ENCODE measurements at places on chromosomes 1 and 21.

DNA sequence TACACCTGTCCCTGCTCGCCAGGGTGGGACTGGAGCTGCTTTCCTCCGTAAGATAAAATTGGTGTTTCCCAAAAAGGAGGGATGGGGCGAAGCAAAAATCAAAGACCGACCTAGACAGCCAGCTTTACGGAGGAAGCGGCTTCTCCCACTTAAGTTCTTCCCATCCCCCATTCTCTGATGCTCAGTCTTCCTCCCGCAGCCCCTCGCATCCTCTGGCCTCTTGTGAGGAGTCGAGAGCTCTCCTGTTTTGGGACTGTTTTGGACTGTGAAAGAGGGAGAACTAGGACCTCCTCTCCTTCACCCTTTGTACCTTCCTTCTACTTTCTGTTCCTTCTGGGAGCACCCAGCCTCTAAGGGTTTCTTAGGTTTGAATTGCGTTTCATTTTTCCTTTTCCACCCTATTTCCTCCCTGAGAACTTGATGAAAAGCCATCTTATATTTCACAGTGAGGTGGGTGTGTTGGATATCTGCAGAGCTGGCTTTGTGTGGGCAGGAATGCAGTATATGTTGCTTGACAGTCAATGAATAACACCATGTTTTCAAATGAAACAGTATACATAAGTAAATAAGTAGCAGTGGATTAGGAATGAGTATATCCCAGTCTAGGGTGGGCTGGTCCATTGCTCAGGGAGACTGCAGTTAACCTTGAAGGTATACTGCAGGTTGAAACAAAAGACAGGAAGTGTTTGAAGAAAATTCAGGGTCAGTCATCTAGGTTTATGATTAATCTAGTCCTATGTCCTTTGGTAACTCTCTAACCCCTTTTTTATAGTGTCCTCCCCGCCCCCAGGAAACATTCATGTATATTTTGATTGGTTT, 848 bp downstream of the CTTNBP2NL start:
- peak; percentile 33 for DNase-seq

- DNase-seq: peak; percentile 28
These were observed 44.7 kb upstream of the FMO2 start for GRCh38 chr1:171140401-171140800.

DNA sequence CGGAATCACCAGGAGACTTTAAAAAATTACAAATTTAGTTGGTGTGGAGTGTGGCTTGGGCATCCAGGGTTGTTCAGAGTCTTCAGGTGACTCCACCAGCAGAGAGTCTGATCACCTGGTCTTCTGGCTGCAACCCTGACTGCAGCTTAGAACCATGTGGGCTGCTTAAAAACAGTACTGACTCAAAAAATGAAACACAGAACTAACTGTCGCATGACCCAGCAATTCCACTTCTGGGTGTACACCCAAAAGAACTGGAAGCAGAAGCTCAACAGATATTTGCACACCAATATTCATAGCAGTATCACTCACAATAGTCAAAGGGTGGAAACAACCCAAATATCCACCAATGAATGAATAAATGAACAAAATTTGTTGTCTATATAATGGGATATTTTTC, 17.3 kb downstream of the TLR5 start:
- no peak for DNase-seq

- peak; percentile 60 for DNase-seq
These were observed 1.1 kb downstream of the NMNAT2 start for GRCh38 chr1:183416850-183417771.

DNA sequence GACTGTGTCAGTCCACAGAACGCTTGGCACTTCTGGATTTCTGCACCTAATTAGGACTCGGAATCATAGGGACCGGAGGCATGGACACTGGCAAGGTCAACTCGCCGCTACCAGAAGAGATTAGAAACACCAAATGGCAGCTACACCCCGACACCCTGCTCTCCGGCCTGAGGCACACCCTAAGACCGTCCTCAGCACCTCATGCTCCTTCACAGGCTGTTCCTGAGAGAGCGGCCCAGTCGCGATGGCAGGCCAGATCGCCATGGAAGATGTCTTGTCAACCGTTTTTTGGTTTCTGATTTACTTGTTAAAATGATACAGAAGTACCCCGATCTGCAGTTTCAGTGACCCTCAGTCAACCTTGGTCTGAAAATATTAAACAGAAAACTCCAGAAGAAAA, 46.8 kb downstream of the NPHP4 start:
- no peak for DNase-seq

DNA sequence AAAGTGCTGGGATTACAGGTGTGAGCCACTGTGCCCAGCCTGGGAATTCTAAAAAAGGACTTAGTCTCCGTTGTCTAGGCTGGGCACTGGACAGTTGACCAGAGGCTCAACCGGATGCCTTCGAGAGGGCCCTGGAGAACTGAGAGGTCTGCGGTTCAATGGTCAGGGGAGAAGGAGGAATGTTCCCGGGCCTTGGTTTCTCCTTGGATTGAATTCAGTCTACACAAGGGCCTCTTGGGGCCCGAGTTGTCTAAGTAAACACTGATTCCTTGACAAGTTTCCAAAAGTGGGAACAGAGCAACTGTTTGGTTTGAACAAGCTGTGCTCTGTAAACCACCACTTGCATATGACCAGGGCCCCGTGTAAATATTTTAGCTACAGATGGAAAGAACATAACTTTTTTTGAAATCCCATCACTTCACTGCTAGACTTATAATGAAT, 29.1 kb upstream of the CAPZB start:
- DNase-seq: peak; percentile 27

GRCh38 chr1:218474128-218474527, 129.0 kb downstream of the TGFB2 start:
- no peak for DNase-seq

GRCh38 chr1:185479796-185480195, 162.8 kb upstream of the IVNS1ABP start:
- DNase-seq: no peak
